ENCODE measurements at places on chromosomes 1 and 21.

DNA sequence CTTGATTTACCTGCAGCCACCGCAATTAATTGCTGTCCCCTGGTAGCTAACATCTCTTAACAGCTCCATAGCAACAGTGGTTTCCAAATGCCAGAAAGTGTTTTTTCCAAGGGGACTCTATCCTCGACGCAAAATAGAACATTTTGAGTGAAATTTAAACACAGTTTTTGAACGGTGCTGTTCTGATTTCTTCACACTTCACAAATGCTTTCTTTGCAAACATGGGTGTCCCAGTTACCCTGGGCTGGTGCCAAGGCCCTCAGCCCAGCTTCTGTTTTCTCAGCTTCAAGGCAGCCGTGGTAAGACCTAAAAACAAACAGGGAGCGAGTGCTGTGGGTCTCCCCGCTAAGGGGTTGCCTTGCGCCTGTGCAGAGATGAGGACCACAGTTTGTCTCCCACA lies 147.3 kb upstream of the VAMP3 start:
- no peaks in the 10 kb centered on the region for H3K36me3 ChIP-seq
- H3K27me3 ChIP-seq: peaks cover 27% of the 10 kb centered on the region
- H3K27ac ChIP-seq: no peak overlapping the region
- no peaks in the 10 kb centered on the region for H3K4me1 ChIP-seq
- DNase-seq: no peak

GRCh38 chr1:196563768-196564167 lies 44.5 kb downstream of the KCNT2 start:
- no peak overlapping the region for H3K27ac ChIP-seq
- H3K4me3 ChIP-seq: no peak overlapping the region
- no peak for DNase-seq
- no peaks in the 10 kb centered on the region for H3K4me1 ChIP-seq

- no peaks in the 10 kb centered on the region for H3K4me1 ChIP-seq
- no peaks in the 10 kb centered on the region for H3K36me3 ChIP-seq
- no peak overlapping the region for H3K27ac ChIP-seq
- H3K4me3 ChIP-seq: no peak overlapping the region
- H3K27me3 ChIP-seq: peaks cover 29% of the 10 kb centered on the region
- DNase-seq: no peak
Observed at GRCh38 chr1:90708236-90708786, 8.8 kb downstream of the BARHL2 start.

DNA sequence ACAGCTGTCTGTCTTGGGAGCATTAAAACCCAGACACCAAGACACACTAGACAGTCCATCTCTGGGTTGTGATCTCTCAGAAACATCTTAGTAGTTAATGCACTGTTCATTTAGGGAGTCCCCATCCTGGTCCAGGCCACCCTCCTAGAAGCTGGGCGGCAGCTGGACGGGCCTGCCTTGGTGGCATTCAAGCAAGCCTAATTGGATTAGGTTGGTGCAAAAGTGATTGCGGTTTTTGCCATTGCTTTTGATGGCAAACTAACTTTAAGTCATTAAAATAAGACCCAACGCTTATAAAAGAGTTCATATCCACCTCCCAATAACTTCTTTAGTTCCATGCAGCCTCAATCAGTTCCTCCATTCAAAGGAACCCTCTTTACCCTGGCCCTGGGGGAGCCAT lies 21.7 kb downstream of the ATP5PO start:
- DNase-seq: no peak
- no peaks in the 10 kb centered on the region for H3K4me1 ChIP-seq
- peak overlapping the region; percentile 48 for H3K27ac ChIP-seq
- no peaks in the 10 kb centered on the region for H3K27me3 ChIP-seq
- no peak overlapping the region for H3K4me3 ChIP-seq

- no peak overlapping the region for H3K4me3 ChIP-seq
- H3K36me3 ChIP-seq: no peaks in the 10 kb centered on the region
- no peak for DNase-seq
- no peaks in the 10 kb centered on the region for H3K4me1 ChIP-seq
- H3K27ac ChIP-seq: no peak overlapping the region
- no peaks in the 10 kb centered on the region for H3K27me3 ChIP-seq
Observed at GRCh38 chr1:194829492-194829891, 1643.1 kb upstream of the B3GALT2 start.

DNA sequence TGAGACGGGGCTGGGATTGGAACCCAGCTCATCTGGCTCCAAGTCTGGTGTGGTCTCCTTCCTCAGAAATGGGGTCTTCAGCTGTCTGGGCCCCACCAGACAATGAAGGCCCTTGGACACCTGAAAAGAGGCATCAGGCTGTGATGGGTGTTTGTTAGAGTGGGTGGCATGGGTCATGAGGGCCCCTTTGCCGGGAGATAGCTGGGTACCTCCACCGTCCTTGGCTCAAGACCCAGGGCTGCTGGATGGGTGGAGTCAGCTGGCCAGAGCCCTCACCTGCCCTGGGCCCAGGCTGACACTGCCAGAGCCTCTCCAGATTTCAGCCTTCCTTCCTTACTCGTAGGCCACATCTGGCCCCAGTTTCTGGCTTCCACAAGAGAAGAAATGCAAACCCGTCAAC lies 13.4 kb upstream of the TTC22 start:
- H3K27me3 ChIP-seq: no peaks in the 10 kb centered on the region
- H3K27ac ChIP-seq: no peak overlapping the region
- H3K36me3 ChIP-seq: no peaks in the 10 kb centered on the region
- H3K4me3 ChIP-seq: no peak overlapping the region

DNA sequence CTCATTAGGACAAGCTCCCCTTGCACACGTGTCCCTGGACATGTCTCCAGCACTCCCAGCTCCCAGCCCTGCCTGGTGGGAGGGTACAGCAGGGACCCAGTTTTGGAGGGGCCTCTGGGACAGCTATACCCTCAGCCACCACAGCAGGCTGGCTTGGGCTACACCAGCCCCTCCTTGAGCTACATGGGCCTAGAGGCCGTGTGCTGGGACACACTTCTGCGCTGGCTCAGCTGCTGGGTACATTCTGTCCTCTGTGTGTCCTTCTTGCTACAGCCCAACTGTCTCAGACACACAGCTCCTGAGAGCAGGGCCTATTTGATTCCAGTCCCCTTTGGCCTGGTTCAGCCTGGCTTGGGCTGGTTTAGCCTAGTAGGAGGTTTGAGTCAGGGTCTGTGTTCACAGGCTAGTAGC lies 26.7 kb downstream of the DMAP1 start:
- no peak overlapping the region for H3K4me3 ChIP-seq
- no peaks in the 10 kb centered on the region for H3K4me1 ChIP-seq
- no peak for DNase-seq

GRCh38 chr1:24702511-24703293 lies 42.5 kb upstream of the CLIC4 start:
- H3K4me1 ChIP-seq: peaks cover 21% of the 10 kb centered on the region
- 0 out of 2 replicates have a peak overlapping the region, but pooled peaks have one; percentile 57 for H3K27ac ChIP-seq
- no peaks in the 10 kb centered on the region for H3K36me3 ChIP-seq
- no peaks in the 10 kb centered on the region for H3K27me3 ChIP-seq
- no peak overlapping the region for H3K4me3 ChIP-seq

GRCh38 chr1:45455162-45455561 lies 35.8 kb downstream of the TESK2 start:
- H3K4me1 ChIP-seq: no peaks in the 10 kb centered on the region
- H3K36me3 ChIP-seq: no peaks in the 10 kb centered on the region
- DNase-seq: no peak

DNA sequence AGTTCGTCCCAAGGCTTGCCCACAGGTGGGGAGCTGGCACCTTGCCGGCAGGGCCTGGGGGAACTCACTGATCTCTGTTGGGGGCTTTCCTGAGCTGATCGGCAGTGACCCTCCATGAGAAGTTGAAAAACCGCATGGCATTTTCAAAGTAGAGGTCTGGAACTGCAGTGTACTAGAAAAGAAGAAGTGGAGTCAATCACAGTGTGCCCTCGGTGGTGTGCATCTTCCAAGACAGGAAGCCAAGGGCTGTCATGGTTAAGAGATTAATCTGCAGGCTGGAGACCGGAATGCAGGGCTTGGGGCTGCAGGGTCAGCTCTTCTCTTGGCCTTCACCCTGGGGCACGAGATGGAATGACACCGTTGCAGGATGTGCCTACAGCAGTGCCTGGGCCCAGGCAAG lies 56.8 kb downstream of the ECE1 start:
- no peaks in the 10 kb centered on the region for H3K4me1 ChIP-seq
- DNase-seq: no peak
- H3K27ac ChIP-seq: no peak overlapping the region
- no peak overlapping the region for H3K4me3 ChIP-seq
- no peaks in the 10 kb centered on the region for H3K27me3 ChIP-seq
- no peaks in the 10 kb centered on the region for H3K36me3 ChIP-seq

DNA sequence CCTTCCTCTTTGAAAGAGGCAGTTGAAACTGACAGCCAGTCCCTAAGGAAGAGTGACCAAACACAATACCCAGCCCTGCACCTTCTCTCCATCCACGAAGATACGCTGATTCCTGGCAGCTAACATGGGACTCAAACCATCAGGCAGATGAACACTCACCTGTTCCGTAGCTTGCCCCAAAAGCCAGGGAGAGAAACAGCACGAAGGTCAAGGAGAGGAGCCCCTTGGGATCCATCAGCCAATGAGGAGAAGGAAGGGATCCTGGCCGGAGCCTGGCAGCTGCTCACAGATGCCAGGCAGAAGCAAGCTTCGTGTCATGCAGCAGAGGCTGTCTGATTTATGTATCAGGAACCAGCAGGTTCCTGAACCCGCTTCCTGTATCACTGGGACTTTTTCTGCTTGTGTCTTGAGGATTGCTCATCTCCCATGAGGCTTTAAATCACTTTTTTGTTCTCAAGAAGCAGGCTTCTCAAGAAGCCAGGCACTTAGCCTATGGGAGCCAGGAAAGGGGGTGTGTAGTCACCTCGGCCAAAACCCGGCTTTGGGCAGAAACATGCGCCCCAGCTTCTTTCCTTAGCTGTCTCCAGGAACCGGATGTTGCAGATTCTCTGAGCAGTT lies at the start of gene SLAMF1:
Gene SLAMF1, minus strand, starts transcription at position 334 of the 618 bp plus-strand sequence. Its CDS starts 99 bp downstream, at position 235.
- no peak within 1 kb of the TSS for H3K27ac ChIP-seq
- DNase-seq: no peak
- no peaks in the 10 kb centered on the region for H3K4me1 ChIP-seq

DNA sequence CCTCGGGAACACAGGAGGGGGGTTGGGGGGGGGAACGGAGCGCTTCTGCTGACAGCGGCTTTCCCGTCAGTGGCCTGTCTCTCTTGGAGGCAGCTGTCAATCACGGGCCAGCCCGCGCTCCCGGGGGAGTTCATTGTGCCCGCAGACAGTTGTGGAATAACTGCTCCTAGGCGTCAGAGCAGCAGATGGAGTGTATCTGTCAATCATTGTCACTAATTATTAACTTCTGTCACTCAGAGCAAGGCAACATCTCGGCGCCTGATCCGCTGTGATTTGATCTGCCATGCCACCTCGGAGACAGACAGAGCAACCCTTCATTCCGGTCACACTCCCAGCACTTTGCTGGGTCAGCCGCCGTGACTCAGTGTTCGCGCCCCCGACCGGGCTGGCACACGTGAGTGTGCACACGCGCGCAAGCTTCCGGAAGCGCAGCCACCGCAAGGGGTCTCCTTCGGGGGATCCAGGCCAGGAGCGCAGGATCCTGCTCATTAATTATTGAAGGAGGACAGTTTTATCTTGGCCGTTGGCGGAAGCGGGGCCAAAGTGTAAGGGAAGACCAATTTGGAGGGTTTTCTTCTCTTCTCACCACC lies 75.8 kb downstream of the RRAGC start:
- no peaks in the 10 kb centered on the region for H3K36me3 ChIP-seq
- peak overlapping the region; percentile 5 for H3K4me3 ChIP-seq
- peaks cover 29% of the 10 kb centered on the region for H3K27me3 ChIP-seq
- H3K4me1 ChIP-seq: no peaks in the 10 kb centered on the region
- no peak for DNase-seq

DNA sequence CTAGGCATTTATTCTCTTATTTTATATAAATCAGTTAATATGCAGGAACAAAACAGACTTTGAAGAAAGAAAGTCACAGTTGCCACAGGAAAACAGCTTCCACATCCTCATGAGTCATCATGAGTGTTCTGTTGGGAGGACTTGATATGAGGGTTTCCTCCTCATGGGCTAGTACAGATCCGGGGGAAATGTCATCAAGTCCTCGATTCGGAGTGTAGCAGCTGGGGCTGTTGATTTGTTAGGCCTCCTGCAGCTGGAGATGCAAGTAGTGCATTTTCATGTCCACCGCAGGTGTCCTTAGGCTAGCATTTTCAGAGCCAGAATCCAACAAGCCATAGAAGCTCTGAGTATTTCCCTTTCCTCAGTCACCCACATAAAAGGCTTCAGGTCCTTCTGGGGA lies 36.7 kb downstream of the ADAM30 start:
- H3K36me3 ChIP-seq: no peaks in the 10 kb centered on the region
- no peak overlapping the region for H3K27ac ChIP-seq

GRCh38 chr1:25487628-25488027 lies 55.8 kb upstream of the LDLRAP1 start:
- H3K36me3 ChIP-seq: peaks cover 3% of the 10 kb centered on the region
- H3K27me3 ChIP-seq: no peaks in the 10 kb centered on the region
- no peak overlapping the region for H3K4me3 ChIP-seq
- no peaks in the 10 kb centered on the region for H3K4me1 ChIP-seq

DNA sequence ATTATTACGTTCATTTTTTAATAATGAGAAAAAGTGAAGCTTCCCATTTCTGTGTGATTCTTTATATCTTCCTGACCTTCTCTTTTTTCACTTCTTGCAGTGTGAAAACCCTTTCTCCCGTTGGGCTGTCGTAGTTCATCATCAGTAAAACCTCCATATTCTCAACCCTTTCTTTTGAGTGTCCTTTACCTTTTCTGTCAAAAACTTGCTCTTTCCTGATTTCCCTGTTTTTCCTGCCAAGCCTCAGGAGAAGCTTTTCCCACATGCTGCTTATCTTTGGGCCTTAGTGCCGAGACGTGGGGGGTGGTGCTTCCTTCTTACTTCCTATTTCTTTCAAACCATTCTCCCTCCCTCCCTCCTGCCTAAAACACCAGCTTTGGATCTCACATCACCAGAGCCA lies 46.1 kb downstream of the UCK2 start:
- no peaks in the 10 kb centered on the region for H3K36me3 ChIP-seq
- H3K27ac ChIP-seq: no peak overlapping the region
- H3K27me3 ChIP-seq: no peaks in the 10 kb centered on the region
- 0 out of 2 replicates have a peak, but pooled peaks cover under 1% of the 10 kb centered on the region for H3K4me1 ChIP-seq

- H3K4me3 ChIP-seq: no peak overlapping the region
- no peak overlapping the region for H3K27ac ChIP-seq
- H3K4me1 ChIP-seq: no peaks in the 10 kb centered on the region
- H3K27me3 ChIP-seq: no peaks in the 10 kb centered on the region
- no peaks in the 10 kb centered on the region for H3K36me3 ChIP-seq
- DNase-seq: no peak
Observed at GRCh38 chr1:10651793-10652192, 144.7 kb downstream of the CASZ1 start.

Data from Panc1 (cell line).